ENCODE measurements at places on chromosomes 1 and 21.

DNA sequence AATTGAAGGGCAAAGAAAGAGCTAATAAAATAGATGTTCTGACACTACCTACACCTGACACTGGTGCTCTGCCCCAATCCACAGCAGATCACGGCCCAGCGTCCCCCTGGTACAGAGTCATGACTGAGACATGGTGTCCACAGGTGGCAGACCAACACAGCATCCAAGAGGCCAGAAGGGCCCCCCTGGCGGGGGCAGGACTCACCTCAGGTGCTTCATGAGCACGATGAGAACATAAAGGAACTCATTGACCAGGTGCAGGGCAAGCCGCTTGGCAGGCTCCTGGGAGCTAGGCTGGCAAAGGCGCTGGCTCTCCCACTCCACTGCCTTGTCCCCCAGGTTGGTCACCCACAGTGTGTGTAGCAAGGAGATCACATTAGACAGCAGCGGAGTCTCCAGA is 20.4 kb downstream of the MRAP start:
- DNase-seq, result no peak

DNA sequence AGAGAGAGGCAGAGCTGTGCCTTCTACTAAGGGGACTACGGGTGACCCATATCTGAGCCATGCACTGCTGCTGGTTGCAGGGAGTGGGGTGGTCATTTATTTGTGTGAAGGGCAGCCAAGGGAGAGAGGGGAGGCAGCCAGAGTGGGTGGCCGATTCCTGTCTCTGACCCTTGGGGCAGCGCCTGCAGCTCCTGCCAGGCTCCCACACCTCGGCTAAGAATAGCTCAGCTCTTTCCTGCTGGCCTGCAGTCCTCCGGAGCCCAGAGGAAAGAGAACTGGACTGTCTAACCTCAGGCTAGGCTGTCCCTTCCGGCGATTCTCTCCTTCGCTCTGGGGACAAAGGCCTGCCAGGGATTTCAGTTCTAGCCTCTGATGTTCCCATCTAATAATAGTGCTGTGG is 11.6 kb upstream of the CD34 start:
- no peak for DNase-seq

GRCh38 chr1:147757015-147757990 is 3.1 kb downstream of the GJA5 start:
- DNase-seq, result no peak

GRCh38 chr1:37914719-37915475 is 32.0 kb downstream of the INPP5B start:
- no peak for DNase-seq

DNA sequence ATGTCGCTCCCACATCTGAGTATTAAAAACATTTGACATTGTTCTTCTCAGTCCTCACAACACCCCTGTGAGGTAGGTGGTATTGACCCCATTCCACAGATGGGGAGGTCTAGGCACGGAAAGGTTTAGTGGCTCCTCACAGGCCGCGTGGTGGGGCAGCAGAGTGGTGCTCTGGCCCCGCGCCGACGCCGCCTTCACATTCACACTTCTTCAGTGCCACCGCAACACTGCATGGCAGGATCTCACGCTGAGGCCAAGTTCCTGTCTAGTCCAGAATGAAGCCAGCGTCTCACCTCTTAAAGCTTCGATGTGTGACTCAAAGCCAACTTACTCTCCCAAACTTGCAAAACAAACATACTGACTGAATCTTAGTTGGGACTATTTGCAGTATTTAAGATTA is 12.1 kb downstream of the ICMT start:
- DNase-seq, result no peak

- no peak for DNase-seq
Observed at GRCh38 chr1:2628191-2628932, 4.5 kb downstream of the MMEL1 start.

GRCh38 chr1:181111559-181111958 is 23.1 kb downstream of the IER5 start:
- DNase-seq, result no peak

GRCh38 chr1:8439015-8439702 is 121.2 kb downstream of the SLC45A1 start:
- no peak for DNase-seq

DNA sequence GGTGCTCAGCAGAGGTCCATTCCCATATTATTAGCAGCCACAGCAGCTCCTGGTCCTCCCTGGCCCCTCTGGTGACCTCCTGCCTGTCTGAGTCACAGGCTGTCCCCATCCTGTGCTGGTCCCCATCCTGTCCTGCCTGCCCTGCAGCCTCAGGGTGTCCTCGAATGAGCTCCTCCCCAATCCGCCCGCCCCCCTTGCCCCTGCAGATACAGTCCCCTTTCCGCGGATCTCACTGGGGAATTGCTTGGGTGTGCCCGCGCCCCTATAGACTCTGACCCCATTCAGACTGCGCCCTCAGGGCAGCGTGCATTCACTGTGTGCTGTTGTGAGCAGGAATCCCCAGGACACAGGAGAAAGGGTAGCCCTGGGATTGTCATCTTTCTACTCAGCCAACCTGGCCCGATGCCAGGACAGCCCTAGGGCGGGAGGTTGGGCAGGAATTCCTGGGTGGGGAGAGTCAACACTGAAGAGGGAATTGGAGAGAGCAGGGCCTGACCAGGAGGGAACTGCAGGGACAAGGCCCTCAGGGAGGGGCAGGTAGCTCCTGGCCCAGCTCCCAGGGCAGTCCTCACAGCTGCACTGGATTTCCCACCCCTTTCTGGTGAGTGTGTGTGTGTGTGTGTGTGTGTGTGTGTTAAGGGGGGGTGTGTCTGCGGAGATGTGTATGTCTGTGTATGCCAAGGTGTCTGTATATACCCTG is 1.1 kb upstream of the GUCA2A start:
- DNase-seq, result no peak

- no peak for DNase-seq
Observed at GRCh38 chr21:30924146-30924700, 42.8 kb upstream of the KRTAP11-1 start.

- no peak for DNase-seq
Observed at GRCh38 chr1:156914440-156914856, 6.0 kb upstream of the LRRC71 start.

GRCh38 chr1:15323351-15323988 is 76.4 kb downstream of the FHAD1 start:
- DNase-seq, result no peak

DNA sequence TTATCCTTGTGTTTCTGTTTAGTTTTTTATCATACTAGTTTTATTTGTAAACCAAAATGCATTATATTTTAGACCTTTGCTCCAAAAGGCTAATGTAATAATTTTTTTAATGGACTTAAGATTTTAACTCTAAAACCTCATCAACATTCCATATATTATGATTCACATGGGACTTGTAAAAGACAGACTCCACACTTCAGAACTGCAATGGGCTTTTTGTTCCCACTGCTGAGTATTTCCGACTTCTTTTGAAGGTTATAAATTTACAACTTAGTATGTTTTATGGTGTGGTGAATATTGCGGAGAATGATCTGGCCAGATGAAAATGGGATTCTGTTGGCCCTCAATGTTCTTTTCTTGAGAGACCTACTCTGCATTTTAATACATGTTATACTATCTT is 678.5 kb downstream of the USP25 start:
- no peak for DNase-seq

DNA sequence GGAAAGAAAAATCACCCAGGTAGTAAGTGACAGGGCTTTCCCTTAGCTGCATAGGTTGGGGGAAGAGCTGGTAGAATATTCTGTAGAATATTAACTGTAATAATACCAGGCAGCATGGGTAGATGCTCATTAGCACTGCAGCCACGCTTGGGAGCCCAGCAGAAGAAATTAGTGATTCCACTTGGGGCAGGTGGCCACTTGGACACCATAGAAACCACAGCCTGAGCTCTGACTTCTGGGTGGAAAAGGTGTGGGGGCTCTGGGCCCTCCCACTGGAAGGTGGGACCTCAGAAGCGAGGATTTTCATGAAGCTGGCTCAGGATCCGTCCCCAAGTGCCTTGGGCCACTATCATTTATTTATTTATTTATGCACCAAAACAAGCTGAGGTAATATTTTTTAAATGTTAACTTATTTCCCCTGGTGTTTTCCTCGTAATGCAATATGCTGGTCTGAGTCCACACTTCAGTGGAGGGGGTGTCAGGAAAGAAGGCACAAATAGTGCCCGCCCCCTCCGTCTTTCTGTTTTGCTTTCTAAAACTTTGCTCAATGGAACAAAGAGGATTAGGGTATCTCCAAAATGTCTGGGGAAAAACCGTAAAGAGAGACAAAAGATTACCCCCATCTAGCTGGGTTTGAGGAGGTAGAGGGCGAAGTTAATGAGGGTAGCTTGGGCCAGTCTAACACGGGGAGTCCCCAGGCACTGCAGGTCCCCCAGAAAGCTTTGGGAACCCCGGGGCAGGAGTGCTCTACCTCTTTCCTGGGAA is 75.2 kb upstream of the GADD45A start:
- no peak for DNase-seq

DNA sequence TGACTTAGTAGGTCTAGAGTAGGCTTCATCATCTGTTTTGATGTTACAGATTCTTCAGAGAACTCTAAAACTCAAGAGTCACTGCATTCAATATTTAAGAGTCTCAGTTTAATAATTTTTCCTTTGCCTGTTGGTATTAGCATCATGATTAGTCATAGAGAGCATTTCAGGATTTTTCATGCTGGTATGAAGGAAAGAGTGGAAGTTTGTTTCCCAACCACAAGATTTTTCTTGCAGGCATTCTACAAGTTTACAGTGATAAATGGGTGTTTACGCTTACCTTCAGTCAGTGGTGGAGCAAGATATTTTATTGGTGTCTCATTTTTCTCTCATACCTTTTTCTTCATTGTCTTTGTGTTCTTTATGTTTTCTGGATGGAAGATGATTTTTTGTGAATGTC is 58.4 kb upstream of the MYOCOS start:
- no peak for DNase-seq

GRCh38 chr1:100834777-100835660 is 59.6 kb downstream of the EXTL2 start:
- no peak for DNase-seq

GRCh38 chr1:155342842-155343241 is 22.1 kb downstream of the RUSC1 start:
- no peak for DNase-seq

DNA sequence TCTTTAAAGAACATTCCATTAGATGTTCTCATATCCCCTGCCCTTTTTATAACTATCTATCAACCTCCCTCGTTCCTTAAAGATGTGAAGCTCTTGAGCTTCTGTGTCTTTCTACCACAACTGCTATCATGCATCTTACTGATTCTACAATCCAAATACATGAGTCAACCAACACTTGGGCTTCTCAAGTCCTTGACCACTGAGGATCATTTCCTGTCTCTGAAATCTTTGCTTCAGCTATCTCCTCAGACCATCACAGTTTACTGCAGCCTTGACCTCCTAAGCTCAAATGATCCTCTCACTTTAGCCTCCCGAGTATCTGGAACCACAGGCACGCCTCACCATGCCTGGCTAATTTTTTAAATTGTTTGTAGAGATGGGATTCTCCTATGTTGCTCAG is 75.2 kb downstream of the FMO4 start:
- no peak for DNase-seq

DNA sequence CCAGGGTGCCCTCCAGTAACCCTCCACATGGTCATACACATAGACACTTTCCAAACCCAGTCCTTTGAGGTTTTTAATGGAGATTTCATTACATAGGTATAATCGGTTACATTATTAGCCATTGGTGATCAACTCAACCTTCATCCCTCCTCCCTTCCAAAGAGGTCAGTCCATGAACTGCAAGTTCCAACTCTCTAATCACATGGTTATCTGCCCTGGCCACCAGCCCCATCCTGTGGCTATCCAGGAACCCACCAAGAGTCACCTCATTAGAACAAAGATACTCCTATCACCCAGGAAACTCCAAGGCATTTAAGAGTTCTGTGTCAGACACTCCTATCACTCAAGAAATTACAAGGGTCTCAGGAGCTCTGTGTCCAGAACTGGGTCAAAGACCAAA is 12.2 kb downstream of the ATP1A4 start:
- DNase-seq, result no peak

GRCh38 chr1:230253150-230253549 is 173.0 kb downstream of the PGBD5 start:
- no peak for DNase-seq

GRCh38 chr1:20732588-20733359 is at the start of gene SH2D5:
Gene SH2D5 (minus strand): TSS chr1:20732703. CDS start chr1:20728044, 4,659 bp downstream.
- no peak for DNase-seq

DNA sequence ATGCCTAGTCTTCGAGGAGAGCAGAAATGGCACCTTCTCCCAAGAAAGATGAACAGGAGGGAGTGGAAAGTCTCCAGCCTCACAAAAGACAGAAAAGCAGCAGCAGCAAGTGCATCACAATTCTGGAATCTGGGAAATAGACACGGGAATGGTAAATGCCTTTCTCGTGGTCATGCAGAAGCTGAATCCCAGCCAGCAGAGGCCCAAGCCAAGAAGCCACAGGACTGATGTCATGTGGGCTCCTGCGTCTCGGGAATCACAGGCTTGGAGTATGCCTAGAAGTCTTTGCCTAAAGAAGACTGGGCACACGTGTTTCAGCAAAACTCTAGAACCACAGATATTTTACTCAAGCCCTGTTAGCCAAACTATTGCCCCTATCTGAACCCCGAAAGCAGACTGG is 260.3 kb upstream of the PLD5 start:
- DNase-seq, result no peak

DNA sequence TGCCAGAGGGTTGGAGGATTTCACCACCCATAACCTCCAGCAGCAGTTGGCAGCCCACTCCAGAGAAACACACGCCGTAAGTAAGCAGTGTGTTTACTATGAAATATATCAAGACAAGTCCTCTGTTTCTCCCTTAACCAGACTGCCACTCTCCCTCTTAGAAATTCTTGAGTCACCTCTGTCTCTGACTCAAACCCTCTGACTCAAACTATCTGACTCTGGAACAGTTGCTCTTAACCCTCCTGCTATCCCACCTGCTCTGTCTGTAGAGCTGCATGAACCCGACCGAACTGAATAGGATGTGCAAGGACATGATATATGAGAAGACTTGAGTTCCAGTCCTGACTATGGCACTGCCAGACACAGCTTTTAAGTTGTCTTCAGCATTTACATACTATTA is 14.1 kb downstream of the INPP5B start:
- DNase-seq, result no peak
